ENCODE measurements at places on chromosomes 3 and 15.

- H3K27ac ChIP-seq = no peak overlapping the region
- H3K36me3 ChIP-seq = no peaks in the 10 kb centered on the region
- ATAC-seq = no peak
- H3K4me3 ChIP-seq = no peak overlapping the region
Observed at GRCh38 chr3:23079976-23080375, 123.2 kb upstream of the UBE2E2 start.

- no peaks in the 10 kb centered on the region for H3K36me3 ChIP-seq
- no peak overlapping the region for H3K27ac ChIP-seq
- no peaks in the 10 kb centered on the region for H3K27me3 ChIP-seq
- H3K4me3 ChIP-seq = no peak overlapping the region
- H3K4me1 ChIP-seq = no peaks in the 10 kb centered on the region
- ATAC-seq = no peak
Observed at GRCh38 chr15:30063835-30064546, 18.8 kb upstream of the GOLGA8J start.

DNA sequence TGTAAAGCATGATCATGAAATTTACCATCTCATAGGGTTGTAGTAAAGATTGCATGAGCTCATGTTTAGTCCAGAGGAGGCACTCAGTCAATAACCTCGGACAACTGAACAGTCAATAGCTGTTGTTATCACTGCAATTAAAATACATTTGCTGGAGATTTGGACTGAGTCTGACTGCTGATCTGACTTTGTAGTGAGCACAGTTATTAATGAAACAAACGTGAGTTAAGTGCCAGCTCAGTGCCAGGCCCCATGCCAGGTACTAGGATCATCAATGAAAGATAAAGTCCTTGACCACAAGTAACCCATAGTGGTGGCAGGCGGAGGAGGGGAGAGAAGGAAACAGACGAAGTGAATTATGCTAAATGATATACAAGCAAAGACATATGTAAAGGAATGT lies 43.7 kb upstream of the PRICKLE2 start:
- H3K4me1 ChIP-seq = peaks cover 35% of the 10 kb centered on the region
- H3K27ac ChIP-seq = peak overlapping the region; percentile 72
- no peak overlapping the region for H3K4me3 ChIP-seq
- H3K36me3 ChIP-seq = no peaks in the 10 kb centered on the region
- ATAC-seq = no peak
- no peaks in the 10 kb centered on the region for H3K27me3 ChIP-seq

DNA sequence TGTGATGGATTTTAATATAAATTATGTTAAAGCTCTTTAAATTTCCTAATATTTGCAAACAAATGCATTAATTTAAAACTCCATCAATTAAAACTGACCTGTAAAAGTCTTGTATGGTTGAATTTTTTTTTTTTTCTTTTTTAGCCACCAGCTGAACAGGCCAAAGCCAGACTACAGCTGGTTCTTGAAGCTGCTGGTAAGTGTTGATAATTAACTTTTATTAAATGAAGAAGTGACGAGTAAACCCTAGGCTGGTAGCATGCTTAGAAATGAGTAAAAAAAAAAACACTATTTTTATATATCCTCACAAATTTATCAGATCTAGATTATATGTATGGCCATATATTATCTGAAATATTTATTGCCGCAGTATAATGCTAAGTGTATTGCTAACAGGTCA lies 216.3 kb upstream of the MLF1 start:
- no peaks in the 10 kb centered on the region for H3K27me3 ChIP-seq
- H3K4me1 ChIP-seq = no peaks in the 10 kb centered on the region
- no peak overlapping the region for H3K4me3 ChIP-seq
- no peak for ATAC-seq
- H3K36me3 ChIP-seq = no peaks in the 10 kb centered on the region
- H3K27ac ChIP-seq = no peak overlapping the region

DNA sequence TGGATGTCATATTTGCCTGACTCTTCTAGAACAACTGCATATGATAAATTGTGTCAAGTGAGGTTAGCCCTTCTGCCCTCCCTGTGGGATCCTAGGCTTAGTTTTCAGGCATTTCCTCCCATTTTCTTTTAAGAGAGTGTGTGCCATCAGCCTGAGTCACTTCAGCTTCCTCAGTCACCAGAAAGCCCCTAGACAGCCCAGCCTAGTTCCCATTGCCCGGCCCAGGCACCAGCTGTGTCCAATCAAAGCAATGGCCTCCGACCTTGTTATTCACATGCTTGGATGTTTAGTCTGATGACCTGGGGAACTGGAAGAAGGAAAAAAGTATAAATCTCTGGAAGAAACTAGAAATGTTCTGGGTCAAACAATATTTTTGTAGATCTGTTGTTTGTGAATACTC lies 221.9 kb upstream of the LRIG1 start:
- H3K36me3 ChIP-seq = no peaks in the 10 kb centered on the region
- no peak overlapping the region for H3K4me3 ChIP-seq
- H3K27ac ChIP-seq = peak overlapping the region; percentile 39
- H3K27me3 ChIP-seq = no peaks in the 10 kb centered on the region
- peaks cover 26% of the 10 kb centered on the region for H3K4me1 ChIP-seq

Data from gastroesophageal sphincter (tissue), 4 donors.